ENCODE measurements at places on chromosomes 12 and 14. TPM values are rescaled to one million over a fixed set of nuclear protein-coding genes. Genes with fewer than 3 reads are reported as not detected.

The TTLL5 gene
- total RNA-seq, result 18.3 TPM

The UBC gene
- 5,603 TPM for total RNA-seq

The TRIM9 gene
- 3.0 TPM for total RNA-seq

DNA sequence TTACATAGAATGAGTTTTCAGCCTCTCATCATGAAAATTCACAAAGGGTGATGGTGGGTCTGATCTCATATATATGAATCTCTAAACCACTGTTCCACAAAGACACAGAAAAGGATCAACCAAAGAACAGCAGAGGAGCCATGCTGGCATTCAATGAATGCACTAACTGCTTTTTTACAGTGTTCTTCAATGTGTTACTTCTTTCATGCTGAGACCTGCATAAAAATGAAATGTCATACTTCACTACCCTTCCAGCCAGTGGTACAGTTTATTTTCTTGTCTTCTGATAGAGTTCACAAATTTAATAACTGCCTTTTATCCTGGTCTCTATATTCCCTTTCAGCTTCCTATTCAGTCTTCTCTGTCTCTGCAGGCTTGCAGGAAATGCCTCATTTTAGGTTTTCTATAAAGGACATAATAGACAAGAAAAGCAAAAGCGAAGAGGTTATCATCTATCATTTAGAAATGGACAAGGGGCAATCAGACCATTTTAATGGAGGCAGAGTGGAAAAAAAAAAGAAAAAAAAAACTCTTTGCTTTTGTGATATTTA is 836.7 kb upstream of the FOXG1 start:
- DNase-seq, result no peak

GRCh38 chr14:94125659-94126418 is 3.6 kb downstream of the IFI27L2 start:
- DNase-seq, result no peak

DNA sequence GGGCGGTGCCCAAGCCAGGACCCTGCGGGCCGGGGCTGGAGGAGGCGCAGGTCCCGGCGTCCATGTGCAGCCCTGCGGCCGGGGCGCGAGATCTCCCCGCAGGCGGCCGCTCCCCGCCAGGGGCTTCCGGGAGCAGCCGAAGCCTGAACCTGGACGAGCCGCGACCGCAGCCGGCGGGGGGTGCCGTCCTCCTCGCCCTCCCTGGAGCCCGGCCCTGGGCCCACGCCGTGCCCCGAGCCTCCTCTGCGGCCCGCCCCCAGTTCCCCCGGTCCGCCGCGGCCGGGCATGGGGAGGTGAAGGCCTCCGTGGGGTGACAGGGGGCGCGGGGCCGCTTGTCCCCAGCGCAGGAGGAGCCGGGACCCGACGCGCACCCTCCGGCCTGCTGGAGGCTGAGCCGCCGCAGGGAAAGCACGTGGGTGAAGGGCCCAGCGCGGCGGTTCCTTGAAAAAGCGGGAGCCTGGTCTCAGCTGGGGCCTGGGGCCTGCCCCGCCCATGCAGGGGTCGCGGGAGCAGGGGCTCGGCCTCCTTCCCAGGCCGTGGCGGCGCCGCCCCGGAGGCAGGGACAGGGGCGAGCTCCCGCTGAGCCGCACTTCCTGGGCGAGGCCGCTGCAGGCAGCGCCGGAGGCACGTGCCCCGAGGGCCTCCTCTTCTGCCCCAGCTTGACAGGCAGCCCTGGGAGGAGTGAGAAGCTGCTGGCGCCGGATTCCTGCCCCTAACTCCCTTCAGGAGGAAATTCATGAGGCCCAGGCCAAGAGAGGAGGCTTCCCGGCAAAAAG is 55.6 kb upstream of the PPP2R5C start:
- DNase-seq, result peak; percentile 42

- DNase-seq, result no peak
These were observed 33.0 kb downstream of the METAP2 start for GRCh38 chr12:95506707-95507523.

DNA sequence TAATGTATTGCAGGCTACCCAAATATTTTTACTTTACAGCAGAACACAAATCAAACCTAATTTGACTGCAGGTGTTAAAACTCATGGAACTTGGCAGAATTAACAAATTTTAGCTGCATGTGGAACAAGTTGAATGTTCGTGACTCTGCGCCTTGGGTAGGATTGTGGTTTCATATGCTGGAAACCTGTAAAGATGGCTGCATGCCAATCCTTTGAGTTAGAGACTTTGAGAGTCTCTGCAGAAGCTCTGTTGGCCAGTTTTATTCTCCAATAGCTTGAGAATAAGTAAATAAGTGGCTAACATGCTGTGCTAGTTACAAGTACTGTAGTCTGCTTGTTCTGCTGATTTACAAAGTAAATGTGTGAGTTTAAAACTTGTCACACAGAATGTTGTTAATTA is 77.8 kb downstream of the PDE6H start:
- DNase-seq, result no peak

DNA sequence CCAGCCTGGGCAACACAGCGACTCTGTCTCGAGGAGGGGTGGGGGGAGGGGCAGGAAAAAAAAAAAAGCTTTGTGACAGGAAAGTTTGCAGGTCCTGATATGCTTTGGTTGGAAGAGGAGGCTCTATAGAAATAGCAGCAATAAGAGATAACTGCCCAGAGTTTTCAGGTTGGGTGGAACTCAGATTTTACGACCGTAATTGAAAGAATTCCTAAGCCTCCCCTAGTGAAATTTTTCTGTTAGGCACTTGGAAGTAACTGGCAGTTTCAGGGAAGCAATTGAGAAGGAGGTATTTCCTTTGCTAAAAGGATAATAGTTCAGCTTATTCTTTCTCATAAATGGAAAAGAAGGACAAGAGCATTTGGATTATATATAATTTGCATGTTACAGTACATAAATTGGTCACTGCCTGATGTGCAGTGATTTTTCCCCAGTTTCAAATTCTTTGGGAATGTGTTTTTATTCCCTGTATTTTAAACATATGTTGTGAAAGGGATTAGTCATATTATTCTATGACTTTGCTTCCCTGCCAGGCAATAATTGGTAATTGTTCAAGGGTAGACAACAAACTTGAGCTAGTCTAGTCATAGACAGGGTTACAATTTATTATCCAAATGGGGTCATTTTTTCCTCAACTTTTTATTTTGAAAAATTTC is 452.8 kb downstream of the AEBP2 start:
- no peak for DNase-seq

GRCh38 chr12:120739031-120739762 is 13.6 kb downstream of the ACADS start:
- no peak for DNase-seq

GRCh38 chr12:15800278-15800677 is 11.1 kb upstream of the EPS8 start:
- no peak for DNase-seq

- DNase-seq, result no peak
These were observed 9.8 kb upstream of the PARP11 start for GRCh38 chr12:3882896-3883564.
